Activated CD8-positive, alpha-beta memory T cell treated with anti-CD3 and anti-CD28 coated beads, Interleukin-2, amount 10 ng/mL, durations not matched to agents 7 days and 5 days (primary cell): ENCODE measurements at places on chromosomes 11 and 22.
A peak's percentile ranks its signal among the peaks of the same experiment; 100 is the strongest.

- no peak for DNase-seq
- H3K4me1 ChIP-seq = peaks cover 42% of the 10 kb centered on the region
- H3K27ac ChIP-seq = peak overlapping the region; percentile 99
- H3K4me3 ChIP-seq = peak overlapping the region; percentile 99
- no peaks in the 10 kb centered on the region for H3K27me3 ChIP-seq
These were observed 1.2 kb downstream of the KBTBD4 start for GRCh38 chr11:47577460-47578041.

DNA sequence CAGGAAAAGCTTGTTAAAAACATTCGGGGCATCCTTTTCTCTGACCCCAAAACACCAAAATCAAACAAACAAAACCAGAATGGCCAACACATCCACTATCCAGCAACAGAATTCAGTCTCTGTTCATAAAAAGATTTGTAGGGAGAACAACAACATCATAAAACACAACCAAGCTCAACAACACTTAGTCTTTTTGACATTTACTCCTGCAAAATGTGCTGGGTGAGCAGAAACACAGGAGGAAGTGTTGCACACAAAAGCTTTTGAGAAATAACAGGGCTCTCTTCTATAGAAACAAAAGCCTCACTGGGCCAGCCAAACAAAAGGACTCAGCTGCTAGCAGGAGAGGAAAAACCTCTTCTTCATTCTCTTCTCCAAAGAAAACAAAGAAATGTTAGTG, 736.0 kb upstream of the CCDC90B start:
- no peak overlapping the region for H3K27ac ChIP-seq
- no peaks in the 10 kb centered on the region for H3K36me3 ChIP-seq
- H3K4me3 ChIP-seq = no peak overlapping the region
- no peak for DNase-seq

GRCh38 chr11:69726481-69726880, 22.7 kb upstream of the FGF19 start:
- no peaks in the 10 kb centered on the region for H3K36me3 ChIP-seq
- no peaks in the 10 kb centered on the region for H3K4me1 ChIP-seq
- no peak overlapping the region for H3K27ac ChIP-seq

DNA sequence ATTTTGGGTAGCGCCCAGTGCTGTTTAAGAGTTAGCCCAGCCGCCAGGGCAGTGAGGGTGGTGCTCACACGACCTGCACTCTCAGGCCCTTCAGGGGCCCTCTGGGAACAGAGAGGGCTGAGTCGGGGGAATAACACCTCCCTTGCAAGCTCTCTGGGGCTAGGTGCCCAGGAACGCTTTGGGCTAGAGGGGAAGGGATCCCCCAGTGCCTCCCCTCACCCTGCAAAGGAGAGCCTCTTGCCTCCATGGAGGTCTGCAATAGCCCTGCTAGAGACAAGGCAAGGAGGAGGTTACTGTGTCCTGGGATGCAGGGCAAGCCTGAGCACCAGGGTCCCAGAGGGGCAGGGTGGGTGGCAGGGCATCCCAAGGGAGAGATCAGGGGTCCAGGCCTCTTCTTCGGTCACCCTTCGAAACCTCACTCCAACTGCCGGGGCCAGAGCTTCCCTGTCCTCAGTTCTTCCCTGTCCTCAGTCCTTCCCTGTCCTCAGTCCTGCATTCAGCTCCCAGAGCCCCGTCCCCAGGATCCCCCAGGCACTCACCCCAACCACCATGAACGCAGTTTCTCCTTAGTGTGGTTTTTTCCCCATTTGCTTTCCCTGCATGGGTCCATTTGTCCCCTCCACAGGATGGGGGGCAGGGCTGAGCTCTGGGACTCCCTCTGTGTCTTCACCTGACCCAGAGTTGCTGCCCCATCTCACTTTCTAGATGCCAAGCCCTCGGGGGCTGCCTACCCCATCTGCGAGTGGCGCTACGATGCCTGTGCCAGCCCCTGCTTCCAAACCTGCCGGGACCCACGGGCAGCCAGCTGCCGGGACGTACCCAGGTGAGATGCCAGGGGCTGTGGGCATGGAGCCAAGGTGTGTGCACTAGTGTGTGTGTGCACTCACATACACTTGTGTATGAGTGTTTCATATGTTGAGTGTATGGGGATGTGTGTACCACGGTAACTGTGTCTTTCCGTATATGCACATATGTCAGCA, 60.8 kb downstream of the OTOG start:
- peak; percentile 28 for DNase-seq
- H3K27ac ChIP-seq = no peak overlapping the region
- H3K4me1 ChIP-seq = no peaks in the 10 kb centered on the region
- no peaks in the 10 kb centered on the region for H3K36me3 ChIP-seq

DNA sequence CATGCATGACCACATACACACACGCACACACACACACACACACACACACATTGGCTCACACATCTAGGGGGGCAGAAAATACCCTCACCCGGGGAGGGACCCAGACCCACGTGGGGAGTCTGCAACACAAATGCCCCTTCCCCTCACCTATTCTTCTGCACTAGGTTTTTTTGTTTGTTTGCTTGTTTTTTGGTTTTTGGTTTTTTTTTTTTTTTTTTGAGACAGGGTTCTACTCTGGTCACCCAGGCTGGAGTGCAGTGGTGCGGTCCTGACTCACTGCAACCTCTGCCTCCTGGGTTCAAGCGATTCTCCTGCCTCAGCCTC, 28.4 kb downstream of the WEE1 start:
- peaks cover 18% of the 10 kb centered on the region for H3K27me3 ChIP-seq
- H3K4me1 ChIP-seq = peaks cover 32% of the 10 kb centered on the region
- H3K27ac ChIP-seq = peak overlapping the region; percentile 85
- DNase-seq = no peak

DNA sequence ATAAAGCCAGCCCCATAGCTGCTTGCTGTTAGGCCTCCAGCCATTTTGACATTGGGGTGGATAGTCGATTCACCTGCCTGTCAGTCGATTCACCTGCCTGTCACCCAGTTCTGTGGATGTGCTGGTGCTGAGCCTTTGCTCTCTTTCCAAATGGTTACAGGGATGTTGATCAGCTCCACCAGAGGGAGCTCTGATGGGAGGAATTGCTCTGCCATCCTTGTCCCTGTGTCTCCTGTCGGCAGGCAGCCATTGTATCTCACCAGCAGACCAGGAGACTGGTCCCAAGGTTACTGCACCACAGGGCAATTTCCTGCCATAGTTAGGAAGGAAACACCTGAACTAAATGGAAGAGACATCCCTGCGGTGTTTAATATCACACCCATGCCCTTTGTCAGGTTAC, 6.1 kb downstream of the MPEG1 start:
- DNase-seq = no peak
- no peaks in the 10 kb centered on the region for H3K36me3 ChIP-seq
- peaks cover 8% of the 10 kb centered on the region for H3K4me1 ChIP-seq
- H3K4me3 ChIP-seq = no peak overlapping the region
- no peak overlapping the region for H3K27ac ChIP-seq

DNA sequence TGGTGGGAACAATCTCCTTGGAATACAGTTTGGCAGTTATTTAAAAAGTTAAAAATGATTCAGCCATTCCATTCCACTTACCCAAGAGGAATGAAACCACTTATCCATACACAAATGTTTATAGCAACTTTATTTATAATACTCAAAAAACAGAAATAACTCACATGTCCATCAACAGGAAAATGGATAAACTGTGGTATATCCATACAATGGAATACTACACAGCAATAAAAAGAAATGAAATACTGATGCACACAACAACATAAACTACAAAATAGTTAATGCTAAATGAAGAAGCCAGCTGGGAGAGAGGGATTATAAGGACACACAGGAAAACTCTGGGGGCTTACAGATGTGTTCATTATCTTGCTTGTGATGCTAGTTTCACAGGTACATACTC, 64.7 kb downstream of the FCHSD2 start:
- DNase-seq = no peak
- peaks cover 36% of the 10 kb centered on the region for H3K36me3 ChIP-seq
- no peak overlapping the region for H3K27ac ChIP-seq
- no peaks in the 10 kb centered on the region for H3K27me3 ChIP-seq
- no peak overlapping the region for H3K4me3 ChIP-seq

DNA sequence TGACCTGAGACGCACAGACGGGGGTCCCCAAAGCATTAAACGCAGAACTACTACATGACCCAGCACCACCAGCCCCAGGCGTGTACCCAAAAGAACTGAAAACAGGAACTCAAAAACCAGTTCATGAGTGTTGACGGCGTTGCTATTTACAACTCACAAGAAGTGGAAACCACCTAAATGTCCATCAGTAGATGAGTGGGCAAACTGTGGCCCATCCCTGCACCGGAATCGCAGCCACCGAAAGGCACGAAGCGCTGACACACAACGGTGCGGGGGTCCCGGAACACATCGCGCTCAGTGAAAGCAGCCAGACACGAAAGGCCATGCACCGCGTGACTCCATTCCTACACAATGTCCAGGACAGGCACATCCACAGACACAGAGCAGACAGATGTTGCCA, 79.2 kb downstream of the TRMU start:
- H3K27me3 ChIP-seq = no peaks in the 10 kb centered on the region
- no peak overlapping the region for H3K27ac ChIP-seq
- H3K4me3 ChIP-seq = no peak overlapping the region
- no peaks in the 10 kb centered on the region for H3K36me3 ChIP-seq
- no peaks in the 10 kb centered on the region for H3K4me1 ChIP-seq

DNA sequence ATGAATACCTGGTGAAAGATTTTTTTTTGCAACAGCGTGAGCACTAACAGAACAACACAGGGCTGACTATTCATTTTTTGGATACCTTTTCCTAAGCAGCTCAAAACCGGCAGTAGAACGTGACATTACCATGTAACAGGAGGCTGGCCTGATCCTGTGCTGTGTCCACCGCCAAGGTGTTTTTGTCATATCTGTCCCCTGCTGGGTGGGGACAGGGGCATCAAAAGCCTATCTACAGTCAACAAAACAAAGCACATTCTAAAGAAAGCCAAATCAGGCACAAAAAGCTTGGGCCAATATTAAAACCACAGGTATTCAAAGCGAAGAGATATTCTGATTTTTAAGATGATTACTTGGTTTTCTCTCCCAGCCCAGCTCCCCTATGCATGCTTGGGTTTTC, 151.2 kb downstream of the LRRC4C start:
- H3K4me1 ChIP-seq = no peaks in the 10 kb centered on the region
- no peaks in the 10 kb centered on the region for H3K27me3 ChIP-seq
- H3K36me3 ChIP-seq = peaks cover 2% of the 10 kb centered on the region
- DNase-seq = no peak
- no peak overlapping the region for H3K27ac ChIP-seq
- H3K4me3 ChIP-seq = no peak overlapping the region

GRCh38 chr22:32249231-32249630, 5.9 kb downstream of the SLC5A4 start:
- no peak overlapping the region for H3K4me3 ChIP-seq
- DNase-seq = no peak
- H3K27ac ChIP-seq = no peak overlapping the region
- no peaks in the 10 kb centered on the region for H3K36me3 ChIP-seq
- peaks cover 60% of the 10 kb centered on the region for H3K27me3 ChIP-seq
- no peaks in the 10 kb centered on the region for H3K4me1 ChIP-seq

DNA sequence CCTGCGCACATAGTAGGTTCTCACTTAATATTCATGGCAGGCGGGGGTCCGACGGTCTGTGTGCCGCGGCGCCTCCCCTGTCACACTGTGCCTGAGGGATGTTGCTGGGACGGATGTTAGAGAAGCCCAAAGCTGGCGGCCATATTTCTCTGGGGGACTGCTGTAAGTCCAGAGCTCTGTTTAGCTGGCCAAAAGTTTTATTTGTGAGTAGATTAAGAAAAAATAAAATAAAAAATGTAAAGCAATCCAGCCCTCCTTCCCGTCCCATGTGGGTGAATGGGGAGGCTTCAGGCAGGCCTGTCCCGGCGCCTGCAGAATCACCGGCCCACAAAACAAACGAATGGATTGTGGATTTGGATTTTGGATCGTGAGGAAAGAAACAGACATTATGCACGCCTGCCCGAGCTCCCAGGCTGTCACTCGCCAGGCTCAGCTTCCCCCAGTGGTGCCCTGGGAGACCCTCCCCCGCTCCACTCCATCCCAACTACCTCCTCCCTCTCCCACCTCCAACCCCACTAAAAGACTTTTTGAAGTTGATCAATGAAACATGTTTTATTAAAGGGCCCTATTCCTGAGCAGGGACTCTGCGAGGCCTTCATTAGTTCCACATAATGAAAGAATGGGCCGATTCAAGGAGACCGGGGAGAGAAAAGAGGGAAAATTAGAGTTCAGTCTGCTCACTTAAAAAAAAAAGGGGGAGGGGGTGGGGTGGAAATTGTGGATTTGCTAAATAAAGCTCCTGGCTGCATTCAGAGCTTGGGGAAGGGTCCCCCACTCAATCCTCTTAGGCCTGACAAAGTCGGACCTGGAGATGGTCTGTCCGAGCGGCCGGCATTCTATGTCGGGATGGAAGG, 20.4 kb upstream of the SCUBE1 start:
- no peak overlapping the region for H3K4me3 ChIP-seq
- H3K36me3 ChIP-seq = no peaks in the 10 kb centered on the region
- H3K4me1 ChIP-seq = no peaks in the 10 kb centered on the region
- no peak overlapping the region for H3K27ac ChIP-seq
- H3K27me3 ChIP-seq = peaks cover 47% of the 10 kb centered on the region

- no peak for DNase-seq
- H3K4me1 ChIP-seq = no peaks in the 10 kb centered on the region
- no peak overlapping the region for H3K27ac ChIP-seq
- H3K27me3 ChIP-seq = no peaks in the 10 kb centered on the region
These were observed 335.8 kb upstream of the DDI1 start for GRCh38 chr11:103700622-103701021.

GRCh38 chr11:104999721-105000120, 23.2 kb downstream of the CASP5 start:
- H3K4me1 ChIP-seq = peaks cover 7% of the 10 kb centered on the region
- DNase-seq = no peak
- H3K27me3 ChIP-seq = no peaks in the 10 kb centered on the region
- H3K27ac ChIP-seq = no peak overlapping the region
- no peak overlapping the region for H3K4me3 ChIP-seq

DNA sequence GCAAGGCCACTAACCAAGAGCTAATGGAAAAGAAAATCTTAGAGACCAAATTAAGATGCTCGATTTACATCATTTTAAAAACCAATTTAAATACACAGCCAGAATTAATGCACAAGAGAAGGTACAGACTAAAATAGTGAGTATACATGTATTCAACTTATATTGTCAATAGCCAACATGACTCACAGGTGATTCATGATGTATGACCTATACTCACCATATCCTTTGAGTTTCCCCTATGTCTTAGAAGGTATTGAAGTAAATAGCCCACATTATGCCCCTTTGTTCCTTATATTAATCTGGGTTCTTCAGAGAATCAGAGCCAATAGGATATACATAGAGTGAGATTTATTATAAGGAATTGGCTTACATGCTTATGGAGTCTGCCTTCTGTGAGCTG, 97.5 kb upstream of the ANO3 start:
- no peak overlapping the region for H3K4me3 ChIP-seq
- H3K36me3 ChIP-seq = no peaks in the 10 kb centered on the region
- no peak for DNase-seq
- no peak overlapping the region for H3K27ac ChIP-seq
- no peaks in the 10 kb centered on the region for H3K4me1 ChIP-seq

GRCh38 chr11:77876045-77876444, 55.1 kb downstream of the AAMDC start:
- peaks cover 17% of the 10 kb centered on the region for H3K36me3 ChIP-seq
- H3K4me1 ChIP-seq = peaks cover 21% of the 10 kb centered on the region
- H3K27ac ChIP-seq = peak overlapping the region; percentile 10
- no peak for DNase-seq

GRCh38 chr22:23438216-23438615, 141.9 kb downstream of the IGLL1 start:
- no peak overlapping the region for H3K4me3 ChIP-seq
- H3K4me1 ChIP-seq = peaks cover 1% of the 10 kb centered on the region
- no peak for DNase-seq
- H3K36me3 ChIP-seq = no peaks in the 10 kb centered on the region
